Breast epithelium (tissue), 4 donors: ENCODE measurements at places on chromosomes 11 and 22. TPM values are rescaled to one million over a fixed set of nuclear protein-coding genes. Genes with fewer than 3 reads are reported as not detected.

Gene KRTAP5-10
- total RNA-seq, result not detected

Gene MRGPRX4
- total RNA-seq, result not detected

Gene CALCA
- total RNA-seq, result not detected

DNA sequence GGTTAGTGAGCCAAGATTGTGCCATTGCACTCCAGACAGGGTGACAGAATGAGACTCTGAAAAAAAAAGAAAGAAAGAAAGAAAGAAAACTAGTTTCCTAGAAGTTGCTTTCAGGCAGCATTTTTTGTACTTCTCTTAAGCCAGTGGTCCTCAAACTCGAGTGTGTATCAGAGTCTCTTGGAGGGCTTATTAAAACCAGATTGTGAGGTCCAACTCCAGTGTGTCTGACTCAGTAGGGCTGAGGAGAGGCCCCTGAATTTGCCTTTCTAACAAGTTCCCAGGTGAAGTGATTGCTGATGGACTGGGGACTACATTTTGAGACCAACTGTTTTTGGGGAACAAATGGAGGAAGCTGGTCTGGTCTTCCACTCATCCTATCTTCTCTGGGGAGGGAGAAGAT, 57.5 kb upstream of the VSTM5 start:
- no peak for DNase-seq

- peak; percentile 61 for DNase-seq
Measured at GRCh38 chr22:33000342-33001280, 57.6 kb downstream of the SYN3 start.

DNA sequence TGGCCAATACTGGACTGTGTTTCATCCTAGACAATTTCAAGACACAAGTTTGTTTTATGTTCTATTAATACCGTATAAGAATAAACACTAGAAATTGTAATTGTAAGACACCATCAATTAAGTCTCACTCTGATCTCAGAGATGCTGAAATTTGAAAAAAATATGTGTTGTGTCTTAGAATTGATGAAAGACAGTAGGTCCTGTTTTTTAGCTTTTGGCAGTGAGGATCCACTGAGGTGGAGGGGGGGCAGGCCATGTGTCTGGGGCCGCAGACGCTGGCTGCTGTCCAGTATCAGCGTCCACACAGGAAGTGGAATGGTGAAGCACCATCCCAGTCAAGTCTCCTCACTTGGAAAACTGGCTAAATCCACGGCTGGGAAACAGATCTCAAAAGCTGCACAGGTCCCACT, 22.5 kb upstream of the ALG8 start:
- DNase-seq, result no peak

GRCh38 chr11:128324051-128324481, 263.3 kb downstream of the ETS1 start:
- no peak for DNase-seq

- DNase-seq, result no peak
Measured at GRCh38 chr11:111665777-111666176, 63.5 kb downstream of the SIK2 start.

DNA sequence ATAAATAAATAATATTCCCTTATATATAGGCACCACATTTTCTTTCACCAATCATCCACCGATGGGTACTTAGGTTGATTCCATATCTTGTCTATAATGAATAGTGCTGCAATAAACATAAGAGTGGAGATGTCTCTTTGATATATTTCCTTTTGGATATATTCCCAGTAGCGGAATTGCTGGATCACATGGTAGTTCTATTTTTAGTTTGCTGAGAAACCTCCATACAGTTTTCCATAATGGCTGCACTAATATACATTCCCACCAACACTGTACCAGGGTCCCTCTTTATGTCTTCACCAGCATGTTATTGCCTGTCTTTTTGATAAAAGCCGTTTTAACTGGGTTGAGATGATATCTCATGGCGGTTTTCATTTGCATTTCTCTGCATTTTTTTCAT, 23.6 kb downstream of the PAMR1 start:
- DNase-seq, result no peak

DNA sequence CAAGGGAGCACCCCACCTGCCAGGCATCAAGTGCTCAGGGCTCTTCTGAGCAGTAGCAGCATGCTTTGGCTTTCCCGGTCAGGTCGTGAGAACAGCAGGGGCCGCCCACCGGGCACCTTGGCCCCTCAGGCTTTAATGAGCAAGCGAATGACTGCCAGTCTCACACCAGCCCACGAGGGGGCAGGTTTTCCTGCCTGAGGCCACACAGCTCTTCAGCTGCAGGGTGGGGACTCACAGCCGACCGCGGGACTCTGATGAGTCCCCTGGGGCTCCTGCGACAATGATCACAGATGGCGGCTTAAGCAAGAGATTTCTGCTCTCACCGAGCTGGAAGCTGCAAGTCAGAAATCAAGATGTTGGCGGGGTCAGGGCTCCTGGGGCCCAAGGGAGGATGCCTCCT, 14.3 kb upstream of the FGF19 start:
- no peak for DNase-seq

- DNase-seq, result no peak
Measured at GRCh38 chr11:61437496-61437895, 7.6 kb downstream of the SDHAF2 start.

GRCh38 chr11:112297248-112297866, 36.7 kb upstream of the PLET1 start:
- DNase-seq, result no peak

DNA sequence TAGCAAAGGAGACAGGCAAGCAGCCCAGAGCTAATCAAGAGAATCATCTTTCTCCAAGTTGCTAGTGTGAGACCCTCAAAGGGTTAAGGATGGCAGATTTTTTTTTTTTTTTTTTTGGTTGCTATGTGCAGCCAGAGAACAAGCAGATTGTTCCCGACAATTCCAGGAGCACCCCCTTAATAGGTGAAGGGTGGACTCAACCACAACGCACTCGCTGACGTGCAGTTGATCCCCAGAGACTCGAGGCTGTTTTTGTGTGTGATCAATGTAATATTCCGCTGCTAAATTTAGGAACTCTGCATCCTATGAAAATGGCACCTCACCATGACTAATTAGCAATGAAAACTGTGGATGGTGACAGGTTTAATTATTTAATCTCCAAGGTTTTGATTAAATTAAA, 789.0 kb downstream of the KCNA4 start:
- no peak for DNase-seq
